ENCODE measurements at places on chromosomes 7 and 10.
A peak's percentile ranks its signal among the peaks of the same experiment; 100 is the strongest.

- peak; percentile 31 for DNase-seq
Measured at GRCh38 chr7:140726281-140726680, 29.8 kb downstream of the NDUFB2 start.

- DNase-seq: no peak
Measured at GRCh38 chr7:28405662-28406061, 6.7 kb upstream of the CREB5 start.

DNA sequence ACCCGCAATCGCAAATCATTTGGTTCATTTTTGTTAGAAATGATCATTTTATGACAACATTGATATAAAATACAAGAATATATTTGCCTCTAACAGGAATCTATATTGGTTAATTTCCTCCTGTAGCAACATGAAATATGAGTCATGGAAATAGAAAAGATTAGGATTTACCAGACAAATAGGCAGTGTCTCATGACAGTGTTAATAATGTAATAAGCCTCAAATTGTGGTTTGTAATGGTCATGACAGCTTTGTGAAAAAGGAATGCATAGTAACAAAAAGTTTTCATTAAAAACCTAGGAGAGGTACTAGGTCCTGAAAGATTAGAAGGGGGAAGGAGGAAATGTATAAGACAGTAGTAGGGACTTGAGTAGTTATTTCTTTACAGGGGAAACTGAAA, 7.9 kb upstream of the SLK start:
- DNase-seq: no peak

DNA sequence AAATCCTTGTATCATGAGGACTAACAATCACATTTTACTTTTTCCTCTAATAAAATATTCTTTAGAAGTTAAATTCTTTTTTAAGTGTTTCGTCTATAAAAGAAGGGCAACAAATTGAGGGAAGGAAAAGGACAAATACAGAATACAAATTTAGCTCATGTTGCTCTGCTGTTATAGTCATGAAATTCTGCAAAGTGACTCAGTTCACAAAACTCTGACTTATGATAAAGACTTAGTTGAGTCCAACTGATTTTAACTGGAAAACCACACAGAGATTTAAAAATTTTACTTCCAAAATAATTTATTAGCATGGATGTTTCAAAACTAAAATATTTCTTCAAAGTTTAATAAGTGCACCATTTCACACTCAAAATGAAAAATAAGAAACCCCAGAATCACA, 75.0 kb upstream of the GPR22 start:
- no peak for DNase-seq

GRCh38 chr7:37035631-37036030, 311.3 kb upstream of the AOAH start:
- DNase-seq: no peak

DNA sequence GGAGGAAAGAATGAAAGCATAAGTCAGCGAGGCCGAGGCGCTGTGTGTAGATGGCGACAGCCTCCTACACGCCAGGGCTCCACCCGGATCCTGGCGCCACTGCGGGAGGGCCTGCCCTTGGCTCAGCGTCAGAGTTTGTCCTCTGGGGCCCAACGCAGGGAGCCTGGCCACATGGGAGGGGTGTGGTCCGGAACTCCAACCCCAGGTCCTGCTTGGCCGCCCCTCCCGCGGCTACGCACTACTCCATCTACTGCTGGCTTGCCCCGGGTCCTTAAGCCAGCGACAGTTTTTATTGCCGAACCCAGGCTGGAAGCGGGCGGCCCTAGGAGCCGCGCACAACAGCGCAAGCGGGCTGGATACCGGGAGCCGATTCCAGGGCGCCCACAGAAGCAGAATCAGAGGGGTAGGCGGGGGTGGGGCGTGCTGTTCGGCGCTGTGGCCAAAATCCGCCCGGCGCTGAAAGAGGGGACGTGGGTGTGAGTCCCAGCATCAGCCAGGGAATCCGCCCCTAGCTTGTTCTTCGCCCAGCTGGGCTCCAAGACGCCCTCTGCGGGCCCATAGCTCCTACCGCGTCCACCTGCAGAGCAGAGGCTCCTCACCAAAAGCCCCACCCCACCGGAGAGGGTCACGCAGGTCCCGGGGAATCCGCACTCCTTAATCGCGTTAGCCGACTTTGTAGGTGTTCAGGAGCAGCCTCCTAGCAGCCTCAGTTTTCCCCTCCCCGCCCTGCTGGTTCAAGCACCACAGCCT, 4.5 kb downstream of the KAZALD1 start:
- peak; percentile 50 for DNase-seq

Measured in MV-4-11 (cell line).